HT1080 (cell line): ENCODE measurements at places on chromosomes 3 and 15.

DNA sequence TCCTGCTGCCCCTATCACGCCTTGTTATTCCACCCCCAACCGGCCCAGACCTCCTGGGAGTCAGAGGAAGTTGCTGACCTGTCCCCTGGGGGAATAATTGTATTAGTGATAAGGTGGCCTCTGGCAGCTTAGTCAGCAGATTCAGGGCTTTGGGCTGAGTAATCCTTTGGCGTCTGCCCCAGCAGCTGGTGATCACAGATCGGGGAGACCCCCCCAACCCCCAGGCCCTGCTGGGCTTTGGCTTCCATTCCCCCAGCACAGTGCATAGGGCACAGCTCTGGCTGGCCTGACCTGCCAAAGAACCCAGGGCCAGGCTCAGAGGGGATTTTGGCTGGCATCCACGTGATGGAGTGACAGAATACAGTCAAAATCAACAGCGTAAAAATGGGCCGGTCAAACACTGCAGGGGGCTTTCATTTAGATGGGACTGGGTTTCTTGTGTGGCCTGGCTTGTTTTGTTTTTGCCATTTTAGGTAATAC lies 3.9 kb upstream of the NR2E3 start:
- DNase-seq = peak; percentile 44

GRCh38 chr3:196813903-196814302 lies 53.8 kb upstream of the SENP5 start:
- peak; percentile 20 for DNase-seq

DNA sequence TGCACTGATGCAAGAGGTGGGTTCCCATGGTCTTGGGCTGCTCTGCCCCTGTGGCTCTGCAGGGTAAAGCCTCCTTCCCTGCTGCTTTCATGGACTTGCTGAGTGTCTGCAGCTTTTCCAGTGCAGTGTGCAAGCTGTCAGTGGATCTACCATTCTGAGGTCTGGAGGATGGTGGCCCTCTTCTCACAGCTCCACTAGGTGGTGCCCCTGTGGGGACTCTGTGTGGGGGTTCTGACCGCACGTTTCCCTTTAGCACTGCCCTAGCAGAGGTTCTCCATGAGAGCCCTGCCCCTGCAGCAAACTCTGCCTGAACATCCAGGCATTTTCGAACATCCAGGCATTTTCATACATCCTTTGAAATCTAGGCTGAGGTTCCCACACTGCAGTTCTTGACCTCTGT lies 329.8 kb upstream of the NAALADL2 start:
- no peak for DNase-seq

- no peak for DNase-seq
Observed at GRCh38 chr3:188351648-188352047, 197.7 kb downstream of the LPP start.

DNA sequence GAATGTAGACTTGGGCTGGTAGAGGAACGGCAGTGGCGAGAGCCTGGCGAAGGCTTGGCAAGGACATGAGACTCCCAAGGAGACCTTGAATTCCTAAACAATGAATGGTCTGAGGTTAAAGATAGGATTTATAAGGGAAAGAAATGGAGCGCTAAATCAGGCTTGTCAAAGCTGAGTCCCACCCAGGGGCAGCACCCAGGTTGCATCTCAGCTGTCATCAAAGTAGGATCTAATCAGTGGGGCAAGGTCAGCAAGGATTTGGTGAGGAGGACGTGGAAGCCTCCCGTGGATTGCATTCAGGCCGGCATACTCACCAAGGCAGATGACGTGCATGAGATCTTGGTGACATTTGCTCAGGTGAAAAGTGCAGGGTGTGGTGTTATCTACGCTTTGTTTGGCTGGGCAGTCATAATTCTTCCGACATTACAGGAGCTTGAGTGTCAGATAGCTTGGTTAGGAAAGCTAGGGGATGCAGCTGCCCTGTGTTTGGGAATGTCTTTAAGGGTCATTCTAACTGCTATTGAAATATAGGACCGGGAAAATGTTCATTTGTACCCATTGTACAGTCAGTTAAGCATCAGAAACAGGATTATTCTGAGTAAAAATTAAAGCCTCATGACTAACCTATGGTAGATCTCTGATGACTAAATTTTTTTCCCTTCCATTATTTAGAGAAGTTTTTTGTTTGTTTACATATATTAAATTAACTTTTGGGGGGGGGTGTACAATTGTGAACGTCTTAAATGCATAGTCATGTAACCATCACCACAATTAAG lies 99.4 kb upstream of the TSC22D2 start:
- peak; percentile 29 for DNase-seq

GRCh38 chr3:34635352-34635850 lies 837.0 kb downstream of the PDCD6IP start:
- DNase-seq = no peak

DNA sequence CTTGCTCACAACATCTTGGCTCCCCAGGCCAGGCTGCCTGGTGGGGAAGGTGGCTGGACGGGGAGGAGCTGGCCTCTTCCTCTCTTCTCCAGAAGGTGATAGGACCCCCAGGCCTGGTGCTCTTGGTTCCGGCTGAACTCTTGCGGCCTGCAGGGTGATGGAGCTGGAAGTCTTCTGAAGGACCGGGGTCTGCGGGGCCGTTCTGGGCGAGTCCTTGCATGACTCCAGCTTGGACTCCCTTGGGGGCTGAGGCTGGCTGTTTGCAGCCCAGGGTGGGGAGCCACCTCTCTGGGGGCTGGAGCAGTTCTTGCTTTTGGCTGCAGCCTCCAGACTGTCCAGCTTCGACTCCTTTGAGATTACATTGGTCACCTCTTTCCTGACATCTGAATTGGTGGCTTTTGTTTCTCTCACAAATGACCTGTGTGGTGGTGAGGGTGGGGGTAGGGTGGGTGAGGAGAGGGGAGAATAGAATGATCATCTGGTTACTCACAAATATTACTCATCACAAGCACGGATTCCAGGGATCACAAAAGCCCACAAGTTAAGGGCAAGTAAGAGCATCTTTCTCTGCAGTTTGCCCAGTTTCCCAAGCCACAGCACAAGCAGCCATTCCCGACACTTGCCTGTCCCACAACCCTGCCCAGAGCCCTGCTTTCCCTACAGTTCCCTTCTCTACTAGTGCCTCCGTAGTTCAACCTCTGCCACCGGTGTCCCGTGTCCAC lies 149.1 kb upstream of the HACD2 start:
- DNase-seq = peak; percentile 98

DNA sequence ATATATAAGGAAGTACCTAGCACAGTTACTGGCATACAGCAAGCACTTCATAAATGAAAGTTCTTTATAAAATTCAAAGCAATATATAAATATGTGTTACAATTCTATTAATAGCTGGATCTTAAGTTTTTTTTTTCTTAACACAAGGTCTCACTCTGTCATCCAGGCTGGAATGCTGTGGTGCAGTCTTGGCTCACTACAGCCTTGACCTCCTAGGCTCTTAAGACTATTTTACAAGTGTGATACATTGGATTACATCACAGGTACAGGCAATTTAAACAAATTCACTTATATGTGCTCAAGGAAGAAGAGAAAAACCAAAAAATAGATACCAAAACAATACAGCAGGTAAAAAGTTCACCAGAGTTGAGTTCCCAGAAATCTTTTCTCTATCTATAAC lies 60.6 kb downstream of the ZNF280D start:
- DNase-seq = no peak

DNA sequence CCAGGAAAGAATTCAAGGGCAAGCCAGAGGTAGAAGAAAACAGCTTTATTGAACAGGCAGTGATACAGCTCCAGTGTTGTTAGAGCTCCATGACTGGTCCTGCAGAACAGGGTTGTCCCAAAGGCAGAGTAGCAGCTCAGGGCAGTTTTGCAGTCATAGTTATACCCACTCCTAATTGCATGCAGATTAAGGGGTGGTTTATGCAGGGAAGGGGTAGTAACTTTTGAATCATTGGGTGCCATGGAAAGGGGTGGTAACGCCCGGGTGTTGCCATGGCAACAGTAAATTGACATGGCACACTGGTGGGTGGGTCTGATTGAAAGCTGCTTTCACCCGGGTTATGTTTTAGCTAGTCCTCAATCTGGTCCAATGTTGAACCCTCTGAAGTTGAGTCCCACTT lies 9.7 kb upstream of the RAB6B start:
- DNase-seq = no peak

DNA sequence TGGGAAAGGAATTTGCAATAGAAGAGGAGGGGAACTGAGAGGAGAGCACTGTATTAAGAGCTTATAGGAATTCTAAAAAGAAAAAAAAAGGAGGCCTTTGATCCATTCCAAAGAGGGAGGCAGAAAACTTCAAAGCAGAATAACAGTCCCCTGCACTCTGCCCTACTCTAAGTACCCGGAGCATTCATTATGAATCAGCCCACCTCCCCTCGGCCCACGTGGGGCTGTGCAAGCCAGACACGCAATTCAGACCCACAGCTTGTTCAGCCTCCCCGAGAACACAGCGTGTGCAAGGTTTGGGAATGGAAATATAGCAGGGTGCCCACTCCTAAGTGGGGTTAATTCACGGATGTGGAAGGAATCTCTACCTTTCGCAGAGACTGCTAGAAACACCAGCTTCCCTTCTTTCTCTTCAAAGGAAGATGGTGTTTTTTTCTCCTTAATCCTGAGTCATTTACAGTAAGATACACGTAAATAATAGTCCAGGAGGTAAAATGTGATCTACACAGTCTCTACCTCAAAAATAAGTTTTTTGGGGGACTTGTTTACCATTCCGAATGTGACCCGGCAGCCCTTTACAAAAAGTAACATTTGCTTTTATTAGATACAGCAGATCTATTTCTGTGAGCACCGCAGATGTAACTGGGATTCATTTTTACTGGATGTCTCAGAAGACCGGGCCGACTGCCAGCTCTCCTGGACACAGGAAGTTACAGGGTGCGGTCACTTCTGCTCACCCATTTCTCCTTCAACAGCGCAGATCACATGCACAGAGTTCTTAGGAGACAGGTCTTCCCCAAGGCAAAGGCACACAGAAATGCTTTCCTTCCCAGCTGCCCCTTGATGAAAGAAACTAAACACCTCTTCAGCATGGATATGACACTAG lies 768.5 kb upstream of the CFAP20DC start:
- peak; percentile 96 for DNase-seq

DNA sequence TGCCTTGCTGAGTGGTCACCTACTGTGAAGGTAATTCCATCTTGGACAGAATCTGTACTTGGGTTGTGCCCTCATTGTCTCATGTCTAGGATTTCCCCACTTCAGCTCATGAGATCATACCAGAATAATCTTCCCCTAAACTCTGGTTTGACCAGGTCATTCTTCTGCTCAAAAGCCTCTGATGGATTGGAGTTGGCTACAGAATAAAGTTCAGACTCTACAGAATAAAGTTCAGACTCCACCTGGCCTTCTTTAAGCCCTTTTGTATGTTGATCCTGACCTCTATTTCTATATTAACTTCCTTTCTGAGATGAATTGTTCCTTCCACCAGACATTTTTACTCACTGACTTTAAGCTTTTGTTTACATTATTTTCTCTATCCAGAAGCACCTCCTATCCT lies 6.4 kb upstream of the GLCE start:
- no peak for DNase-seq

- DNase-seq = no peak
Observed at GRCh38 chr3:132723024-132723950, 1.1 kb upstream of the NPHP3 start.

- no peak for DNase-seq
Observed at GRCh38 chr3:46301122-46301835, 52.6 kb upstream of the CCR2 start.

GRCh38 chr15:89781891-89782618 lies 5.9 kb downstream of the MESP2 start:
- peak; percentile 56 for DNase-seq

- peak; percentile 80 for DNase-seq
Observed at GRCh38 chr3:175585898-175586297, 726.8 kb downstream of the NAALADL2 start.
